Stimulated activated effector memory CD8-positive, alpha-beta T cell treated with anti-CD3 and anti-CD28 coated beads, Interleukin-12 subunit alpha, Interleukin-12 subunit beta, amount 100 ng/mL, for 72 hours (primary cell): ENCODE measurements at places on chromosomes 7 and 10.

GRCh38 chr7:100482728-100483089 is 1.0 kb upstream of the NYAP1 start:
- no peak for DNase-seq

DNA sequence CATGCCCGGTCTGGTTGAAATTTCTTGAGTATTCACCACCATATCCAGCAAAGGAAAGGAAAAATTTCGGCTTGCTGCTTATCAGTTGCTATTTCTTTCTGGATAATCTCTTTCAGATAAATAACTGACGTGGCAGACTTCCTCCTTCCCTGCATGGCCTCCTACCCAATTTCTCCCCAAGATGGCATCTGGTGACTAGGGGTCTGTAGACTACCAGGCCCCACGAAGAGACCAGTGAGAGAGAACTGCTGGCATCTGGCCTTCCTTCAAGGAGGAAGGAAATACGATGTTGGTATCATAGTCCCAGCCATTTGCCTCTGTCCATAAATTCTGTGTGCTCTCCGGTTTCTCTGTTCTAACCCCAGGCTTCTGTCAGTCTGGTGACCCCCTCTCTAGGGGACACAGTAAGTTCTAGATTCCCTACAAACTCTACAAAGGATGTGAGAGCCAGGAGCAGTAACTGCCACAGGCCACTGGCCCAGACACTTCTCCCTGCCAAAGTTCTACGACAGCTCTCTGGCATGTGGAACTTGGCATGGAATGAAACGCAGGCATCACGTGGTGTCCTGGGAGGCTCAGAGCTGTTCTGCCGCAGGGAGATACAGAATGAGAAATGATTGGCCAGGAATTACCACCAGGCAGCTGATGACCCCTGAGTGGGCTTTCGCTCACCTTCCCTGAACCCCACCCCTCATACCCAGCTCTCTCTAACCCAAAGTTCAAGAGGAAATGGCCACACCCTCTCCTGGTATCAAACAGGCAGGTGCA is 30.0 kb upstream of the MSRB2 start:
- DNase-seq: no peak

DNA sequence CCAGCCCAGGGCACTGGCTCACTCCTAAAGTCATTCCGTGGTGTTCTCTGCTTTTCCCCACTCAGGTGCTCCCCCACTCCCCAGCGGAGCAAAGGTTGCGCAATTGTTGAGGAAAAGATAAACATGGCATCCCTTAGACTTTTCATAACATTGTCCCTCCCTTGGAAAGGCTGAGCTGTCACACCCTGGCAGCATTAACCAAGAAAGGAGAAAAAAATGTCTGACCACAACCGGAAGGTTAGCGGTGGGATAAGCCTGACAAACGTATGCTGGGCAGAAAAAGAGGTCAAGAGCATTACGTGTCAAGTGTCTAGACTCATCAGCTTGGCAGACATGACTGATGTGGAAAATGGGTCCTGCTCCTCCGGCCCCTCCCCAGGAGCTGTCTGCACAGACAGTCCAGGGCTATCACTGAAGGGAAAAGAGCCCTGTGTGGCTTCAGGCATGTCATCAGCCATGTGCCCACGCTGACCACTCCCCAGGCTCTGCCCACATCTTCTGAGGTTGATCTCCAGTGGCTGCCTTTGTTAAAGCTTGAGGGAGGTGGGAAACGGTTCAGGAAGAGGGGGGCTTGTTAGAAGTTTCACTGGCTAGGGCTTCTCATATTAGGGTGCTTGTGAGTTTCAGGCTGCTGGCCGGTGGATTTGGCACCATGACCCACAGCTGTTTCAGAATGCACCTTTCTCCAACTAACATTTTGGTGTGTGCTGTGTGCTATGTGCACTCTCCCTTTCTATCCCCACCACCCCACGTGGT is 30.1 kb downstream of the BTBD16 start:
- DNase-seq: no peak

GRCh38 chr7:106110238-106110560 is 1.9 kb downstream of the SYPL1 start:
- DNase-seq: no peak

- no peak for DNase-seq
Observed at GRCh38 chr10:61040399-61041016, 96.5 kb upstream of the RHOBTB1 start.

GRCh38 chr7:95871075-95871848 is 98.9 kb downstream of the DYNC1I1 start:
- DNase-seq: no peak

DNA sequence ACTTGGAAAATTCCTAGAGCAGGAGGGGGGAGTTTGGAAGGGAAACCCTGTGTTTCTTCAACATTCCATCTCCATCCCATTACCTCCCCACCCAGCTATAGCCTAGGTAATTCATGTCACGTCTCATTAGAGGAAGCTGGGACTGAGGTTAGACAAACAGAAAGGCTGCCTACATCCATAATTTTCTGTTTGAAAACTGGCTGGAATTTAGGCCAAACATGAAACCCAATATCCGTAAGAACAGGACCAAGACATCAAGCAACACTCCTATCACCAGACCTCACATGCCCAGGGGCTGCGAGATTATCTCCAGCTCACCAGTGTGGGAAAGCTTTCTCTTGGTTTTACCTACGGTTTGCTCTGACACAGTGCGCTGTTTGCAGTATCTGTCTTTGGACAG is 316.3 kb downstream of the FRMD4A start:
- DNase-seq: no peak

- DNase-seq: no peak
Observed at GRCh38 chr10:5518143-5518542, 6.6 kb upstream of the CALML3 start.

DNA sequence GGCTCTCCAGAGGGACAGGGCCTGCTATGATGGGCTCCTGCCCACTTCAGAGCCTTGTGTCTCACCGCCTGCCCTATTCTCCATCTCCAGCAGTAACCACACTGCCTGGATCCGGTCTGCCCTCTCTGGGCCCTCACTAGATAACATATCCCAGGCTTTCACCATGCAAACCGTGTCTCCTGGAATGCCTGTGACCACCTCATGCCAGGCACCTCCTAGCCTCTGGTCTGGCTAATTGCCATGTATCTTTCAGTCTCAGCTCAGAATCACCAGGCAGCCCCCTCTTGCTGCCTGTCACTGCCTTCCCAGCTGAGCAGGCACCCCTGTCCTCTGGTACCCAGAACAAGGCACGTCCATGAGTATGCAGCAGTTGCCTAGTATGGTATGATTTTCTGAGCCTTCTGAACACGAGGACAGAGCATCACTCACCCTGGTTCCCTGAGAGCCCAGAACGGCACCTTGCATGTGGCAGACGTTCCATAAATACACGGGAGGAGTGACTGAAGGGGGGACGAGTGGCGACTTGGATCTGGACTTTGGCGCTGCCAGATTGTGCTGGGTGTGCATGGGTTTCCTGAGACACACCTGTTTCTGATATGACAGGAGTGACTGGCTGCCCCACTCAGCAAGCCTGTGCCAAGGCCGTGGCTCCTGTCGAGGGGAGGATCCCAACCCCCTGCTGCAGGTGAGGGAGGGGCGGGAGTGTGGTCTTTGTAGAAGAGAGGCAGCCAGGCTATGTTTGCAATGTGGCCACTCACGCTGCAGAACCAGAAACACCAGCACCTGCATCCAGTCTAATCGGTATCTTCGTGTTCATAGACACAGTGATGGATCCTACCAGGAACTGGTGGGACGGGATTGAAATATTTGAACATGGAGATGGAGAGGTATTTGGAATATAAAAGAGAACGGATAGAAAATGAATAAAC is 95.2 kb downstream of the VOPP1 start:
- no peak for DNase-seq

DNA sequence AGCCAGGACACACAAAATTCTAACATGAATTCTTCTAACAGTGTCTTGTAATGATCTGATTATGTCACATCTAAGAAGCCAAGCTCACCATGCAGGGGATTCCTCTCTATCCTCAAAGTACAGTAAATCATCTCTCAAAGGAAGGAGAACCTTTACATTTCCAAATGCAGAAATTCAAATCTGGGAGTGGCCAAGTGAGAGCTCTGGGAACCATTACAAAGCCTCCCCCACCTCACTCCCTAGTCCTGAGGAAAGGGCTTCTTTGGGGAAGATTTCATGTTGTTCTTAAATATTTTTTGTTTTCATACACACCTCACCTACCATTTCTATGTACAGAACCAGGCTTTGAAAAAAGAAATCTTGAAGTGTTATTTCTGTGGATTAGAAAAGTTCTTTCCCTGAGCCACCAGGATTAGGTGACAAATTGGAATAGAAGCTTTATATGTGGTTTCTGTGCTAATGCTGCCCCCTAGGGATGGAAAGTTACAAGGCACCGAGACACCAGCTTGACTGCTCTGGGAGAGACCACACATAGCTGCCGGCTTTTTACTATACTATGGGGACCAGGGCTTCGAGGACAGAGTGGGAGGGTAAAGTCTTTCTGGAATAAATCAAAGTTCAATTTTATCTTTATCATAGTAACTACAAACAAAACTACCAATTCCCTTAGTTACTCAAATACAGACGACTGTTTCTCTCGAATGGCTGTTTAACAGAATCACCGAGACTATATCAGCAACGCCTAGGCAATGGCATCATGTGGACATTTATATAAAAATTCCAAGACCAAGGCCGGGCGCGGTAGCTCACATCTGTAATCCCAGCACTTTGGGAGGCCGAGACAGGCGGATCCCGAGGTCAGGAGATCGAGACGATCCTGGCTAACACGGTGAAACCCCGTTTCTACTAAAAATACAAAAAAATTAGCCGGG is 116.1 kb downstream of the RNF216 start:
- peak; percentile 44 for DNase-seq

GRCh38 chr7:122166275-122166674 is 22.2 kb upstream of the AASS start:
- no peak for DNase-seq

- no peak for DNase-seq
Observed at GRCh38 chr10:3693698-3694080, 91.3 kb downstream of the KLF6 start.

GRCh38 chr10:129866894-129867293 is 97.2 kb downstream of the EBF3 start:
- no peak for DNase-seq

DNA sequence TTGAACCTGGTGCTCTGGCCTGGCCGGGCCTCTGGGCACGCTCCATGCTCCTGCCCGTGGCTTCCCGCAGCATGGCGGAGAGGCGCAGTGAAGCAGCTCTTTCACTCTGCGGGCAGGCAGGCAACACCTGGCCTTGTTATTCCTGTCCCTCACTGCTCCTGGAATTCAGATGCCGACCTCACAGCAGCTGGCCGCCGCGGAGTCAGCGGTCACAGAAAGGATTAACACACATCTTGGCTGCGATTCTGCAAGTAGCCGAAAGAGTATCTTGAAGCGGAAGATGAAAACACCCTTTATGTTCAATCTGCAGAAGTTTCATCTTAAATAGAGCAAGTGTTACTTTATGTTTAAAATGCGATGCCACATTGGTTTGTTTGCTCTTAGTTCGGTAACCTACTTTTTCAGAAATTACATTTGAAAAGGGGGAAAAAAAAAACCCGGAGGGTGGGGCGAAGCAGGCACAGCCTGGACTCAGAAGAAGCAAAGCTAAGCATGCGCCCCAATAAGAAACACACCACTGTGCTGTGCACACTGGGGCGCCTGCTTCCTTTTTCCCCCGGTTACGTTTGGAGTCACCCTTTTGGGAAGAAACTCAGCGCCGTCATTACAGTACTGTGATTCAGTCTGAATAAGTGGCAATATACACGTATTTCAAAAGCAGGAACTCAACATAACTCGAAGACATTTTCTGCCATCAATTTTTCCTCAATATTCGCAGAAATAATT is 42.3 kb downstream of the BRI3 start:
- DNase-seq: no peak

DNA sequence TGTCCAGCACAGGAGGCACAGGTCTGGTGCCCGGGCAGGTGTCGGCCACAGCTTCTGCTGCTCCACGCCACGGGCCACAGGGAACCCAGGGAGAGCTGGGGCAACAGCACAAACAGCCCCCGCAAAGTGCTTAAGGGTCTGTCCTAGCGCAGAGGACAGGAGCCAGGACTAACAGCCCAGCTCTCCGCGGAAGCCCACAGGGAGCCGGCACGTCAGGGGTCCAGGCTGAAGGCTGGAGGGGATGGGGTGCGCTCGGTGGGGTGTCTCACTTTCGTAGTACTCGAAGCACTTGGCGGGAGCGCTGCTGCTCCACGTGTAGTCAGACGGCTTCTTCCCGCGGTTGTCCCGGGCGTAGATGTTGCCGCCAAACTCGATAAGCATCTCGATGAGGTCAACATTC is 24.9 kb downstream of the ASB13 start:
- DNase-seq: no peak

DNA sequence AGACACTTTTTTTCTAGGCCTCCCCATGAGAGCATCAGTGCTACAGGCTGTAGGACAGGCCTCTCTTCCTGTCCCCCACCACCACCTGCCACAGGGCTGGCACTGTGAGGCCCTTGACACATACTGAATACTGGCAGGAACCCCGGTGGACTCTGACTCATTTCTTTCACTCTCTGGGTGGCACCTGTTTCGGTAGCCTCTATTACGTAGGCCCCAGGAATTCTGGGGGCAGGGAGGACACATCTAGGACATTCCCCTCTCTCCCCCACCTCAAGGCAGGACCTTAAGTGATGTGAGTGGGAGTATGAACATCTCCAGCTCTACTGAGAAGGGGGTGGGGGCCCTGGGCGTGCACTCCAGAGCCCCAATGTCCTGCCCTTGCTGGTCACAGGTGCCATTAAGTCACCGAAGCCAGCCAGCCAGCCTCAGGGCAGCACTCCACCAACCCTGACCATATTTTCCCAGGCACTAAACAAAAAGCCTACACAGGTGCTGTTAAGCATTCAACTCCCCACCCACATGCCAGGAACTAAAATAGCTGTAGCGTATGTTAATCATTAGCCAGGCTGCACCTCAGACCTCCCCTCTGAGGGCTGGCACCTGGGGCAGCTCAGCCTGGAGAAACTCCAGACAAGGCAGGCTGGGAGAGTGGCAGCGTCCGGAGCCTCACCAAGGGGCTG is 8.9 kb downstream of the ANXA11 start:
- DNase-seq: peak; percentile 48

- DNase-seq: no peak
Observed at GRCh38 chr10:77896058-77896457, 30.5 kb downstream of the DLG5 start.

GRCh38 chr7:100884736-100885439 is 4.6 kb downstream of the UFSP1 start:
- DNase-seq: no peak

GRCh38 chr10:72009425-72010081 is 45.4 kb downstream of the CHST3 start:
- DNase-seq: no peak

DNA sequence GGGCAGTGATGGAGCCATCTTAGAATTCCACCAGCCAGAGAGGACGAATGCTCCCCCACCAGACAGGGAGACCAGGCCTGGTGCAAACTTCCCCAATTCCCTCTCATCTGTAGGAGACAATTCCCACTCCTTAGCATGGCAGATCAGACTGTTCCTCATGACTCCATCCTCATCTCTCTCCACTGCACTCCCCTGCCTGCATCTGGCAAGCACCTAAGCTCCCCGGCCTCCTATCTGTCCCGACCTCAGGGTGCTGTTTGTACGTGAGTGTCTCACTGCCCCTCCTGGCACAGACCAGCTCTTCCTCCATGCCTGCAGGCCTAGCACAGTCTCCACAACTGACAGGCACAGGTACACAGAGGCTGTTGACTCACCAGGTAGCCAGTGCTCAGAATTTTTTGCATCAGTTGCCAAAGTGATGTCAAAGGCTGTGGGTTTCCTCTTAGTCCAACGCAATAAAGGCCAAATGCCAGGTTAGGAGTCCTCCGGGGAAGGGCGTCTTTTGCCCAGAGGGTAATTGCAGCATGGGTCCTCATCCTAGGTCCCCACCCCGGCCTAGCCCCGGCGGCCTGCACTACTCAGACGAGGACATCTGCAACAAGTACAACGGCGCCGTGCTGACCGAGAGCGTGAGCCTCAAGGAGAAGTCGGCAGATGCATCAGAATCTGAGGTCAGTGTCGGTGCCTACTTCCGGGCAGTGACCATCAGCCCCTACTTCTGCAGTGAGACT is 436.8 kb upstream of the FOXK1 start:
- no peak for DNase-seq
